Activated naive CD4-positive, alpha-beta T cell treated with anti-CD3 and anti-CD28 coated beads for 36 hours (primary cell): ENCODE measurements at places on chromosomes 7 and 10. TPM values are rescaled to one million over a fixed set of nuclear protein-coding genes. Genes with fewer than 3 reads are reported as not detected.

- DNase-seq = no peak
Observed at GRCh38 chr7:24284699-24285506, 913 bp downstream of the NPY start.

DNA sequence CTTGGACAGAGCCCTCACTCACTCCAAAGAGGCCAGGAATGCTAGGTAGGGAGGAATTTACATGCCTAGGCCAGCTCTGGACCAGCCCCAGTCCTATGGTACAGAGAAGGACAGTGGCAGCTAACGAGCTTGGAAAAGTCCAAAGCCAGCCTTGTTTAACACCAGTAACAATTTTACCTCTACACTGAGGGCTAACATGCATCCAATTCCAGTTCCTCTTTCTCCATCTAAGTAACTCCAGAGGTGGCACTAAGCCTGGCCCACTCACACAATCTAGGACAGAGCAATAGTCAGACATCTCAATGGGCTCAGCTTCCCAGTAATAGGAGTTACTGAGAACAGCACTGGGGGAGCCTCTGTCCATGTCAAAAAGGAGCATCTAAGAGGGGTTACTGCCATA, 5.7 kb upstream of the LCOR start:
- DNase-seq = no peak

DNA sequence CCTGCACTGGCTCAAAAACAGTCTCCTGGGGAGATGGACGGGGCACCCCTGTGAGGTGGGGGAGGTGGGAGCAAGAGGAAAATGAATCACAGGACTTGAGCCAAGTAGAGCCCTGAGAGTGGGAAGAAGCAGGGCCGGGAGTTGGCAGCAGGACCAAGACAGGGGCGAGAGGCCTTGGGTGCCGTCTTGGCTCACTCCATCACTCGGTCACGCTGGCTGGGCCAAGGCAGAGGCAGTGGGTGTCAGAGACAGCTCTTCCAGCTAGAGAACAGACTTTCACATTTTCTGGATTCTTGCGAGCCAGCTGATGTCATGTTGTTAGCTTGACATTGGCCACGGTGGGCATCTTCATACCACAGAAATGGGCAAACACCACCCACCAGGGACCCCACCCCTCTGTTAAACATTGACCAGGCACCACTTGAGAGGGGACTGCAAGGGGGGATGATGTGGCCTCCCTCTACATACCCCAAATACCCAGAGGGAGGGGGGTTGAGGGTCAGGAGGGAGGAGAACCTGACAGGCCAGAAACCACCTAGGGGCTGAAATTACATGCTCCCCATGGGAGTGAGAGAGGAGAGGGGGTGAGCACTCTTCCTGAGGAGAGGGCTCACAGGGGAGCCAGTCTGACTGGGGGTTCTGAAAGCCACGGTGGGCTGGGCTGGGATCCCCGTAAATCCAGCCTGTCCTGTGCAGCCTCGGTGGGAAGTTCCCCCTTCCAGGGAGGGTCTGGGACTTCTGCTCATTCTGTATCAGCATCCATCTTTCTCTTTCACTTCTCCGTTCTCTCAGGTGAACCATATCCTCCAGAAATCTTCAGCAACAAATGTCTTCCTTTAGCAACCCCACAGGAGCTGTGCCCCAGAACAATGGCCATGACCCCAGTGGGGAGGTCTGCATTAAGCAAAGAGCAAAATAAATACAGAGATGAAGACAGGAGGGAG, 19.6 kb downstream of the CAMK2B start:
- peak; percentile 1 for DNase-seq

- no peak for DNase-seq
Observed at GRCh38 chr7:136359333-136359903, 382.3 kb upstream of the MTPN start.

DNA sequence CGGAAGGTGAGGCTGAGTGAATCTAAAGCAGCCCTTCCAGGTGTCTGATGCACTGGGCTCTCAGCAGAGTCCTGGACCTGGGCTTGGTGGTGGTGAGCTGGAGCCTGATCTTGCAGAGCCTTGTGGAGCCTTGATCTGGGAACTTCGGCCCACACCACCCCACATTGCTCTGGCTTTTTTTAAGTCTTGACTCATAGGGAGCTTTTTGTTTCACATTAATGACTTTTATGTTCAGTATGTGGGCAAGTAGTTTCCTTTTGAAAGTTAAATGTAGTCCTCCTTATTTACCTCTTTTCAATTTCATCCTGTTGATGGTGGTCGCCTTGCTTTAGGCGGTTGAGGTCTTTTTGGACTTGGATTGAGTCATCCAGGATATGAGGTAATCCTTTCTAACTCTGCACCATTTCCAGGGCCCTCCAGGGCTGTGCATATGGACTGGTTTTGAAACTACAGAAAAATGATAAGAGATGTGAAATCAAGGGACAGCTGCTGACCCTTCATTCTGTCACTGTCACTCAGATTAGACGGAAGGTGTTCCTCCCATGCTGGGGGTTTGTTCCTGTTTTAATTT, 2.9 kb upstream of the NRAP start:
- DNase-seq = peak; percentile 18

DNA sequence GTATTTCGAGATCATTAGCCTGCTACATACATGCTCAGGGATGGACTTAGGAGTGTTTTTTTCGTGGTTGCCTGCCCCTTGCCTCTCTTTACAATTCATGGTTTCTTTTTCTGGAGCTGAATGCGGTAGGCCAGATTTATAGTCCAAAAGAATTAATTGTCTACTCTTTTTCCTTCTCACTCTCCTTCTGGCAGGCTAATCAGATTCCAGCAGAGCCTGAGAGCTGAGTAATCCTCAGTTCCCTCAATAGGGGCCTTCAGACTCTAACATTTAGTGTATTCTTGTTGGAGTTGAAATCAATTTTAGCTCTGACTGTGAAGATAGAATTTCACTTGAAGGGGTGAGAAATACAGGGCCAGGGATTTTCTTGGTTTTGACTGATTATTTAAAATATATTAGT, 16.4 kb downstream of the SORCS3 start:
- DNase-seq = no peak

GRCh38 chr7:26987338-26987737, 108.5 kb downstream of the HOXA1 start:
- DNase-seq = no peak

DNA sequence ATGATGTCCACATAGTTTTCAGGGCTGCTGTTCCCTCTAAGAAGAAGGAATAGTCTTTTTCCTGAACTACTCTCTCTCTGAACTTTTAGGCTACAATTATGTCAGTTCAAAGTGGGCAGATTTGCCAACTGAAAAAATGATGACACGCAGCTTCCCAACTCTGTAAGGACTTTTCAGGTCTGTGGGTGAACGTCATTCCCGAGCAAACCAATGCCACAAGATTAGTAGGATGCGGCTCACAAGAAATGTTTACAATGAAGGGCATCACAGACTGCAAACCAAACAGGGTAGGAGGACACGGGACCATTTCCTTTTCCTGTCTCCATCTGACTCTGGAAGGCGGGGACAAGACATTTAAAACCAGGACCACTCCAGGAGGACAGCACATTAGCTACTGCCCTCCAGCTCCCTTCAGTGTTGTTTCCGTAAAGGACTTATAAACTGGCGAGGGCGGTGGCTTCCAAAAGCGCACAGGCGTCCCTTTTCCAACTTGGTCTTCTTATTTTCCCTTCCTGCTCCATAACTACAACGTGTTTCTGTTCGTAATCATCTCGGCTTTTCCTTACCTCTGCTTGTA, 539 bp upstream of the MKLN1 start:
- DNase-seq = peak; percentile 46

Gene GPR158
- total RNA-seq = not detected

Gene ZP3
- total RNA-seq = 26.6 TPM
